ENCODE measurements at places on chromosomes 2 and 18.

GRCh38 chr2:73998451-73998850, 13.7 kb downstream of the TET3 start:
- DNase-seq, result no peak

GRCh38 chr18:57084331-57085271, 62.3 kb upstream of the BOD1L2 start:
- no peak for DNase-seq

GRCh38 chr2:19649142-19649541, 252.6 kb downstream of the TTC32 start:
- DNase-seq, result no peak

DNA sequence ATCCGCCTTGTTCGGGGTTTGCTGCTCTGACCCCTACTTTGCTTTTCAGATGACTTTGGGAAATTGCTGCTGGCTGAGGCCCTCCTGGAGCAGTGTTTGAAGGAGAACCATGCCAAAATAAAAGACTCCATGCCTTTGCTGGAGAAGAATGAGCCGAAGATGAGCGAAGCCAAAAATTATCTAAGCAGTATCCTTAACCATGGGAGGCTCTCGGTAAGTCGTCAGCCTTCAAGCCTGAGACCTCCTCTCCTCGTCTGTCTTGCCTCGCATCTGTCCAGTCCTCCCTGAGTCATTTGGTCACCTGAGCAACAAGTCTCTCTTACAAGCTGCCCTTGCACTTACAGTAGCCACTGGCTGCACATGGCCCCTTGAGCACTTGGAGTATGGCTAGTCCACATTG, 34.7 kb upstream of the MCFD2 start:
- DNase-seq, result no peak

- no peak for DNase-seq
Observed at GRCh38 chr2:223076573-223076972, 24.6 kb downstream of the KCNE4 start.

DNA sequence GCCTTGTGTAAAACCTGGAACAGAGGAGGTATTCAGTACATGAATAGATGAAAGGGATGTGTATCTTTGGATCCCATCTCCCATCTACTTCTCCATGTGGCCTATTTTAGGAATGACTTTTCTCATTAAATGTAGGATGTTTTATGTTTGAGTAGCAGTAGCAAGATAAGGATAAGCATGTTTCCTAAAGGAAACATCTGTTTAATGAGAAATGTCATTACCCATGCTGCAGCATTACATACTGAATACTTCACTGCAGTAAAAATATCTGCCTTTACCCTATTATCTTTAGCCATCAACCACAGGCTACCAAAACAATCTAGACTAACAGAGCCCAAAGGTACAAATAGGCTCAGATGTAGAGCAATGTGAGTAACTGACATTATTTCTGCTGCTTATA, 419.2 kb upstream of the CYRIA start:
- DNase-seq, result no peak

DNA sequence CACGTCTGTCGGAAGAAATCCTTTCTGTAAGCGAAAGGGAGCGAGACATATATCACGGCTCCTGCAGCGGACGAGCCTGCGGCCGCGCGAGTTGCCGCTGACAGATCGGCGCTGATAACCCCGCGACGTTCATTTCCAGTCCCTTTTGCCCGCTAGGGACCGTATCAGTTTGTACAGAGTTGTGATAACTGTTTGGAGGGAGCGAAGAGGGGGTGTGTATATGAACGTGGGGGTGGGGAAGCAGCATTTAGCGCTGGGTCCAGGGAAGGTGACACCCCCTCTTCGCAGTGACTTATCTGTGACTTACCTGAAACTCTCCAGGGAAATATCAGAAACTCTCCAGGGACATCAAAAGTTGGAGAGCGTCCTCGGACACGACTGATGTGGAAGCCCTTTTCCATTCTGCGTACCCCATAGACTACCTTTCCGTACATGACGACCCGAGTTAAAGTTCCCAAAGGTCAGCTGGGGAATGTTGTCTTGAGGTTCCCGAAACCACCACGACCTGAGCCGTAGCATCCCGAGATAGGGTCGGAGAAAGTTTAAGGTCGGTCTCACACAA, 948 bp upstream of the GATA6 start:
- DNase-seq, result no peak

DNA sequence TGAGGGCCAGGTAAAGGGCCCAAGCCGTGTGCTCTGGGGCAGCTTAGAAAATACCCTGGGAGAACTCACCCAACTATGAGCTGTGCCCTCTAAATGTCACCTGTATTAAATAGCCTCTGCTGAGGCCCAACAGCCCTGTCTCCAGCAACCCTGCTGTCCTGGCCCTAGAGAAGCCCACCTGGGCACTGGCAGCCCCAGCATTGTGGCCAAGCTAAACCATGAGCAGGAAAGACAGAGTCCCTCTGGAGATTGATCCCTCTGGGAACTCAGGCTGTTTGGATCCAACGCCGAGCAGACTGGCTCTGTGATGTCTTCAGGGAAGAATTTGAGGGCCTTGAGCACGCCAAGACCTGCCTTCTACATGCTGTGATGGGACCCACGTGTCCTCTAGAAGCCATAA, 126.5 kb downstream of the TTC32 start:
- no peak for DNase-seq

DNA sequence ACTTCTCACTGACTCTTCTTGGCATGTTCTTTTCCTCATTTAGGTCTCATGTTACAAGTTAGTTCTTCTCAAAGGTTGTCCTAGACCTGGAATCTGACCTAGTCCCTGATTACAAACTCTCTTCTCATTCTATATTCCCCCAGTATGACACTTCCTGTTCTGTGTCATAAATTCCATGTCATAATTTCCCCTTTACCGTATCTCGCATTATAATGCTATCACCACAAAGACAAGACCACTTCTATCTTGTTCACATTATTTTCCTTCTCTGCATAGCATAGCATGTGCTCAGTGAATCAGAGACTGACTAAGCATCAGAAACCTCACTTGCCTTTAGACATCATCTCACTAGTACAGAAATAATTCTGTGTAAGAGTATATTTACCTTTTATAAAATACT, 63.6 kb upstream of the CAVIN2 start:
- DNase-seq, result no peak

DNA sequence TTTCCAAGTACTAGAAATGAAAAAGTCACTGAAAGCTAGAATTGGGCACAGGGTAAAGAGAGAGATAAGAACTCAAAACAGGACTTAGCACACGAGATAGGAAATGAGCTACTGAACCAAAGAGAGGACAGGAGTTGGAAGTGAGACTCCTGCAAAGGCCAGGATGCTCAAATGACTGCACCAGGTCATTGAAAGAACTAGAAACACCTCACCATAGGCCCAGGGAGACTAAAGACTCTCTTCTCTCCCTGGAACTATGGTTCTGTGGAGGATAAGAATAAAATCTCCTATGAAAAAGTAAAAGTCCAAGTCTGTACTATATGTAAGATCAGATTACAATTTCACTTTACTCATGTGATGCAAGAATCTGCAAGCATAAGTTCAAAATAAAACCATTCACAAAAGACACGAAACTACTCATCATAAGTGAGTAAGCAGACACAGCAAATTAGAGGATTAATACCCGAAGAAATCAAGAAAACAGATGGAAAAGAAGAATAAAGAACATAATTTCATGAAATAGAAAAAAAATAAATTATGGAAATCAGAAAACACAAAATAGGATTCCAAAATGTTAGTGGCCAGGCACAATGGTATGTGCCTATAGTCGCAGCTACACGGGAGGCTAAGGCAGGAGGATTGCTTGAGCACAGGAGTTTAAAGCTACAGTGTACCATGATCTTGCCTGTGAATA, 6.5 kb downstream of the NBAS start:
- DNase-seq, result no peak

DNA sequence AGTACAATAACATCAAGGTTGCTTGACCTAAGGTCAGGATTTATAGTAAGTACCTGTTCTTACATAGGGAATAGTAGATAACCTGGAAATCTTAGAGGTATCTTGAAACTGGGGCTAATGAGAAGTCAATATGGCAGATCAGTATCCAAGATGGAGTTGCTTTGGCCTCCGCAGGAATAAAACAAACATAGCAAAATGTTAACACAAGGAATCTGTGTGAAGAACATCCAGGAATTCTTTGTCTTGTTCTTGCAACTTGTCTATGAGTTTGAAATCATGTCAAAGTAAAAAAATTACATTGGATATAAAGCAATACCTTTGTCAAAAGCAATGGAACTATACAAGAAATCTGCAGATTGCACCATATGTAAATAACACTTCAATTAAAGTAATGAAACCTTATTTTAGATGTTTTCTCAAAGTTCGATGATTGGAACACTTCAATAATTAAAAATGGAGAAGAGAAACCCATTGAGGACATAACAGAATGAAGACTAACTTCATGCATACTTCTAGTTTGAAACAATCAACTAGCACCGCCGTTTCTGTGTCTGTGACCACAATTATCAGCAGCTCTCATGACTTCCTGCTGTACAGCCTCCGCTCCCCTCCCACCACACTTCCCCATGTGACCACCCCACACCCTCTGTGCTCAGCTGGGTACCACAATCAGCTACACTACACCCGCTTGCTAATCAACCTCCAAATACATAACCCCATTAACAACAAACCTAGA, 27.6 kb downstream of the C2orf76 start:
- DNase-seq, result peak; percentile 5

- DNase-seq, result no peak
Observed at GRCh38 chr18:13565228-13565627, 161.1 kb downstream of the FAM210A start.
